Fibroblast of lung (primary cell): ENCODE measurements at places on chromosomes 13 and 19.

DNA sequence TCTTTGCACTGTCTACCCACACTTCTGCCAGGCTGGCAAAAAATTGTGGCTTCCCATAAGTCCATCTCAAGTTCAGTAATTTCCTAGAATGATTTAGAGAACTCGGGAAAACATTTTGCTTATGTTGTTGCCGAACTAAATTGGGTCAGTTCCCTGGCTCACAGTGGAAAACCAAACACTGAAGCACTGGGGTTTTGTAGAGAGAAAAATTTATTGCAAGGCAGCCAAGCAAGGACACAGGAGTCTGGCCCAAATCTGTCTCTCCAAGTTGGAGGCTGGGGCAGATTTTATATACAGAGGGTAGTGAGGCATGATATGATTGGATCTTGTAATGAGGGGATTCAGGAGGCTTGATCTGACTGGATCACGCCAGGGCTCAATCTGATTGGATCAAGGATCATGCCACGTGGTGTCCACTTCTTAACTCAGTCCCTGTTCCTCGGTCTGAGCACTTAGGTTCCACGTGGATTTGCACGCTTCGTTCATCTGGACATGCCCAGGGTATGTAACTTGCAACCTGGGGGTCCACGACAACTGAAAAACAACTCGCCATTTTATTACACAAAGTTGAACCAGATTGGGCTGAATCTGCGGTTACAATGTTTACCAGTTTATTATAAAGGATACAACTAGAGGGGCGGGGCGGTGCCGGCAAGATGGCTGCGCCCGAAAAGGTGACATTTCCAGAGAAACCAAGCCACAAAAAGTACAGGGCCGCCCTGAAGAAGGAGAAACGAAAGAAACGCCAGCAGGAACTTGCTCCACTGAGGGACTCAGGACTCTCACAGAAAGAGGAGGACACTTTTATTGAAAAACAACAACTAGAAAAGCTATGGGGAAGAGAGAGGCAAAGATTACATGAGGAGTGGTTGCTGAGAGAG is 7.3 kb downstream of the CD209 start:
- DNase-seq, result no peak

DNA sequence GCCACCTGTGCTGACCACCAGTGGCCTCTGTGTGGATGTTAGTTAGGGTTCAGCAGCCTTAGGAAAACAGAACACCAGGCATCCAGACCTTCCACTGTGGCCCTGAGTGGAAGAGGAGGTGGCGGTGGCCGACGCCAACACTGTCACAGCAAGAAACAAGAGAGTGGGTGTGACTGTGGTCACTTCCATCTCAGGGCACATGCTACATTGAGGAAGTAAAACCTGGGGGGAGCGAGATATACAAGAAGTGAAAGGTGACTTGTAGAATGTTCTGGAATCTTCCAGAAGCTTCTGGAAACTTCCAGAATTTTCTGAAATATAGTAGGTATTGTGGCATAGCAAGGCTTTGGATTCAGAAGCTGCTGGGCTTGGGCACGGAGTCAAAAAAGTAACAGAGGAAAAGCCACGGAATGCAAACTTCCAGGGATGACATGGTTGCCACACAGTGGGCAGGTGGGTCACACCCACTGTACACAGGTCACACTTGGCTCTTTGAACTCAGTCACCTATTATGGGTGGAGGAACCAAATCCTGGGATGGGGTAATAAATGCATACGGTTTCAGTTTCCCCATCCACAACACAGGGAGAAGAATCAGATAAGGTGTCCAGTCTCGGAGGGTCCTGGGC is 24.3 kb downstream of the GNG7 start:
- DNase-seq, result no peak

DNA sequence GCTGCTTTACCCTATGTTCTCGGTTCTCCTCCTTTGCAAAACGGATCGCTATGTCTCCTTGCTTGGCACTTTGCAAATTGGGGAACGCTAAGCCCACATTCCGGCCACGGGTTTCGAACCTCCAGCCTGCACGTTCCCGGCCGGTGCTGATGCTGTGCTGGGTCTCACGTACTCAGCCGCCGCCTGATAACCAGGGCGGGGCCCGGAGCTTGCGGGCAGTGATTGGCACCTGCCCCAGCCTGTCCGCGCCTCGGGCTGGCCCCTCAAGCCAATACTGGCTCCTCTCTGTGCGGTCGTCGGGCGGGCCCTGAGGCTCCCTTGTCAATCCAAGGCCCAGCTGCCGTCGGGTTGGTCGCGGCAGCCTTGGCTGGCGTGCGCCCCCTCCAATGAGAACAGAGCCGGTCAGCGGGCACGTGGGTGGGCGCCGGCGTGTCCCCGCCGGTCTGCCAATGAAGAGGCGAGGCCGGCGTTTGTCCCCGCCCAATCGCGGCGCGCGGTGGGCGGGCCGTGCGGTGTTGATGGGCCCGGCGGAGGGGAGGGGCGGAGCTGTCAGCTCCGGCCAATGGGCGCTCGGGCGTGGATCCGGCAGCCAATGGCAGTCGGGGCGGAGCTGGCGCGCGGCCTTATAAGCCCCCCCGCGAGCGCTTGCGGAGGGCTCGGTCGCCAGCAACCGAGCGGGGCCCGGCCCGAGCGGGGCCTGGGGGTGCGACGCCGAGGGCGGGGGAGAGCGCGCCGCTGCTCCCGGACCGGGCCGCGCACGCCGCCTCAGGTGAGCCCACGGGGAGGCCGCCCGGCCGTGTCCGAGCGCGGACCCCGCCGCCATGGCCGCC is at the start of gene KDM4B:
TSS of gene KDM4B (plus strand) at position 652 of the 830 bp plus-strand sequence. CDS start 63,778 bp downstream, outside the sequence.
- peak; percentile 99 for DNase-seq

DNA sequence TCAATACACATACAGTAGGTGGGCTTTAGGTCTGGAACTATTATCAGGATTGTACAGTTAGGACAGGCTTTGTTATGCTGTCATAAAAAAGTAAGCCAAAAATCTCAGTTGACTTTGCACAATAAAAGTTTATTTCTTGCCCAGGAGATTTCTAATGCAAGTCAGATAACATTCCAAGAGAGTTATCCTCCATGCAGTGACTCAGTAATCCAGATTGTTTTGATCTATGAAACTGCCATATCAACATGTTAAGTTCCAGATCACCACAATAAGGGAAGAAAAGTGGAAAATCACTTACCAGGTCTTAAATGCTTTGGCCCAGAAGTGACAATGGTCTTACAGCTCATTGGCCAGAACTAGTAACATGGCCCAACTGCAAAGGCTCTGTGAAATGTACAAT is 636.2 kb upstream of the KLF12 start:
- peak; percentile 94 for DNase-seq

- DNase-seq, result no peak
These were observed 230.6 kb downstream of the ZNF536 start for GRCh38 chr19:30602661-30603350.

DNA sequence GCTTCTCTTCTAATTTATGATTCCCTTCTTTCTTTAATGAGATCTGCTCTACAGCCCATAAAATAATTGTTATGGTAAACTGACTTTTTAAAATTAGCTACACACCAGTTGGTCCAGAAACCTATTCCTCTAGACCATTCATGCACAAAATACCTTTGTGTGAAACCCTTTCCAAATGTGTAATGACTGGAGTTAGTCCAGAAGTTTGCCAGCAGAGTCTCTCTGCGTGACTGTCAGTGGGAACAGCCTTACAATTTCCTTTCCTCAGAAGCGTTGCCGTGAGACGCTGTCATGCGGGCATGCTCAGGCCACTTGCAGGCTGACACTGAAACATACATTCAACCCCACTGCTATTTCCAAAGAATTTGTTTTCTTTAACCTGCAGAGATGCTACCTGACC is 965.2 kb downstream of the PCDH9 start:
- no peak for DNase-seq

- no peak for DNase-seq
These were observed 60.0 kb downstream of the ING1 start for GRCh38 chr13:110773480-110773879.

DNA sequence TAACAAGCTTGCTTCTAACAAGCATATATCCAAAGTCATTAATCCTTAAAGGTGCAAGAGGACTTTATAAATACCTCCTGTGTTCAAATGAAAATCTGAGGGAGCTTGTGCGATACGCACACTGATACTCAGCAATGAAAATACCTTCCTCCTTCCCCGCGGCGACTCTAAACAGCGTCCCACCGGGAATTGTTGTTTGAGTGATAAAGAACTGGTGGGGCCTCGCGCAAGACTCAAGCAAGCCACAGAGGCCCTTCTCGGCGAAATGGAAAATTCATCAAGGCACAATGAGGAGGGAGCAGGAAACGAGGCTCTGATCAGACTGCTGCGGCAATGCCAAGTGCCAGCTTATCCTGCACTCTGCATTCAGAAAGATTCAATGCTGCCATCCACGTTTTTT is 126.7 kb downstream of the ABCC4 start:
- DNase-seq, result no peak

- DNase-seq, result no peak
These were observed 791 bp downstream of the TMED1 start for GRCh38 chr19:10835089-10835753.

- DNase-seq, result no peak
These were observed 66.7 kb upstream of the LRCH1 start for GRCh38 chr13:46486270-46486669.

DNA sequence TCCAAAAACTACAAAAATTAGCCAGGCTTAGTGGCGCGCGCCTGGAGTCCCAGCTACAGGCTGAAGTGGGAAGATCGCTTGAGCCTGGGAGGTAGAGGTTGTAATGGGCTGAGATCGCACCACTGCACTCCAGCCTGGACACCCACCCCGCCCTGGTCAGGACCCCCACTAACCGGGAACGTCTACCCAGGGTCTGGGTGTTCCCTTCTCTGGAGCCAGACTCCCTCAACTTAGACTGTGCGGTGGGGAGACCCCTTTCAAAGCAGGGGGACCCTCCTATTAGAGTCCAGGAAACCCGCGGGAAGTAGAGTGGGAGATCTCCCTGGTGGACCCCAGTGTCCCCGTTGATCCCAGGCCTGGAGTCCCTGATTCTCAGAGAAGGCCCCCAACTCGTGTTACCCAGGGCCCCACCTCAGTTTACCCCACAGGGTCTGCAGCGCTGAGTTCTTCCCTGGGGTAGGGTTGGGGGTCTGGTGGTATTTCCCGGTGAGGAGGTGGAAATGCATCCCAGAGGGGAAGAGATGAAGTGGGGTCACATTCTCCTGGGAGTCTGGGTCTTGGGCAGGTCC is 6.1 kb upstream of the ARRDC2 start:
- no peak for DNase-seq

- no peak for DNase-seq
These were observed 16.5 kb upstream of the C13orf46 start for GRCh38 chr13:113990321-113990837.

DNA sequence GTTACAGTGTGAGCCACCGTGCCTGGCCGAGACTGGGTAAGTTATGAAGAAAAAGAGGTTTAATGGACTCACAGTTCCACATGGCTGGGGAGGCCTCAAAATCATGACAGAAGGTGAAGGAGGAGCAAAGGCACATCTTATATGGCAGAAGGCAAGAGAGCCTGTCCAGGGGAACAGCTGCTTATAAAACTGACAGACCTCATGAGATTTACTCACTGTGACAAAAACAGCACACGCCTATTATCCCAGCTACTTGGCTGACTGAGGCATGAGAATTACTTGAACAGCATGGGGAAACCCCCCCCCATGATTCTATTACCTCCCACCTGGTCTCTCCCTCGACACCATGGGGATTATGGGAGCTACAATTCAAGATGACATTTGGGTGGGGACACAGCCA is 23.4 kb upstream of the ZNF561 start:
- DNase-seq, result no peak
